ENCODE measurements at places on chromosomes 13 and 19.
A peak's percentile ranks its signal among the peaks of the same experiment; 100 is the strongest.

DNA sequence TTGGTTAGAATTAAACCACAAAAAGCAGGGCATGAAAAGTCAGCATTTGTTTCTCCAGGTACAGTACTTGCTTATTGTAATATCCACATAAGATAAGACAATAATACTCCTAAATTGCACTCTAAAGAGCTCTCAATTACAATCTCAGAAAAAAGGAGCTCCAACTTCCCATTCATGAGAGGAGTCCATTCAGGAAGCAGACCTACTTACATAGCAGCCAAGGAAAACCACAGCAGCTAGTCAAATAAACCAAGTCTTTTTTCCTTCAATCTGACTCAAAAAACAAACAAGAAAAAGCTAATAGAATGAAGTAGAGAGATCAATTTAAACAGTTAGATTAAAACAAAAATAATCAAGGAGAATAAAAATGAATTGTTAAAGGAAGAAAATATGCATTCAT lies 885.2 kb upstream of the SLITRK6 start:
- no peak for DNase-seq

GRCh38 chr19:6551607-6552450 lies 21.0 kb downstream of the TNFSF9 start:
- peak; percentile 46 for DNase-seq

- no peak for DNase-seq
Measured at GRCh38 chr19:17579661-17580244, 24.3 kb downstream of the COLGALT1 start.

DNA sequence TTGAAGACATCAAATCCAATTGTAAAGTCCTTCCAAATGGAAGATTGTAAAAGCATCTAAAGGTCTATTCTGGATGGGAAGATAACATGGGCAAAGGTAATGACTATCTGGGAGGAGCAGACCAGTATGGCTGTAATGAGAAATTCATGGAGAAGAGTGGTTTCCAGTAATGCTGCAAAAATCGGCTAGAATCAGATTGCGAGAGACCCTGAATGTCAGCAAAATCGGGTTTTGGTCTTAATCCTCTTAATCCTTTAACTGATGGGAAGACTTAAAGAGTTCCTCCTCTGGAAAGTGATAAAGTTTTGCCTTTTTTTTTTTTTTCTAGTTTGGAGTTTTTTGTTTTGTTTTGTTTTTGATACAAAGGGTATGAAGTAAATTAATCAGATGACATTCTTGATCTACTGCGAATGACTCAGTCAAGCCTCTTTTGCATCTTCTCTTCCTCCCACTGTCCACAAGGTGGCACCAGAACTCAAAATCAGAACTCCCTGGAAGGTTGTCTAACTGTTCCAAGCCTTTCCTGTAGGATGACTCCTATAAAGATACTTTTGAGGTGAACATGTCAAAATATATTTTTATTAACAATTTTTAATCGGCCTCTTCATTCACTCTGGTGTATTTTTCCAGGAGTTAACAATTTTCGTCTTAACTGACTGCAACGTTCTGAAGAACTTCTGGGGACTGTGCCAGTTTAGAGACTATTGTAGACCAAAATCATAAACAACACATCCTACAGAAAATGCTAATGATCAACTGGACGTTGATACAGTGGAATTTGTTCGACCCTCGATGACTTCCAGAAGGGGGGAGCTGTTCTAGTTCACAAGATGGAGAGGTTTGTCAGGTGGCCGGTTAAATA lies 213.3 kb upstream of the MIR17HG start:
- DNase-seq, result no peak

- DNase-seq, result no peak
Measured at GRCh38 chr13:80203496-80203895, 137.4 kb downstream of the SPRY2 start.

DNA sequence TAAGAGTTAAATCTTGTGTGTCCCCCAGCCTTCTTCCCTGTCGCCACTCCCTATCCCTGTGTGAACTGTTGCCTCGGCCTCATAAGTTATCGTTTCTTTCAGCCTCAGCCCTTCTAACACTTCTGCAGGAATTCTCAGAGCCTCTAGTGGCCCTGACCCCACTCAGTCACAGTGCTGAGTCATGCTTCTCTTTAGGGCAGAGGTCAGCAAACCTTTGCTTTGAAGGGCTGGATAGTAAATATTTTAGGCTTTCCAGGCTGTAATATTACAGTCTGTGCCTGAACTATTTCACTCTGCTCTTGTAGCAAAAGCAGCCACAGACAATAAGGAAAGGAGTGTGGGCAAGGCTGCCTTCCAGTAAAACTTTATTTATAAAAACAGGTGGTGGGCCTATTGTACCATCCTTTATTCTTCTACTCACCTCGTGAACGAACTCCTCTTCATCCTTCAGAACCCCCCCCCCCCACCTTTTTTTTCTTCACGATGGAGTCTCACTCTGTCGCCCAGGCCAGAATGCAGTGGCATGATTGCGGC lies 22.1 kb downstream of the MYO9B start:
- no peak for DNase-seq

DNA sequence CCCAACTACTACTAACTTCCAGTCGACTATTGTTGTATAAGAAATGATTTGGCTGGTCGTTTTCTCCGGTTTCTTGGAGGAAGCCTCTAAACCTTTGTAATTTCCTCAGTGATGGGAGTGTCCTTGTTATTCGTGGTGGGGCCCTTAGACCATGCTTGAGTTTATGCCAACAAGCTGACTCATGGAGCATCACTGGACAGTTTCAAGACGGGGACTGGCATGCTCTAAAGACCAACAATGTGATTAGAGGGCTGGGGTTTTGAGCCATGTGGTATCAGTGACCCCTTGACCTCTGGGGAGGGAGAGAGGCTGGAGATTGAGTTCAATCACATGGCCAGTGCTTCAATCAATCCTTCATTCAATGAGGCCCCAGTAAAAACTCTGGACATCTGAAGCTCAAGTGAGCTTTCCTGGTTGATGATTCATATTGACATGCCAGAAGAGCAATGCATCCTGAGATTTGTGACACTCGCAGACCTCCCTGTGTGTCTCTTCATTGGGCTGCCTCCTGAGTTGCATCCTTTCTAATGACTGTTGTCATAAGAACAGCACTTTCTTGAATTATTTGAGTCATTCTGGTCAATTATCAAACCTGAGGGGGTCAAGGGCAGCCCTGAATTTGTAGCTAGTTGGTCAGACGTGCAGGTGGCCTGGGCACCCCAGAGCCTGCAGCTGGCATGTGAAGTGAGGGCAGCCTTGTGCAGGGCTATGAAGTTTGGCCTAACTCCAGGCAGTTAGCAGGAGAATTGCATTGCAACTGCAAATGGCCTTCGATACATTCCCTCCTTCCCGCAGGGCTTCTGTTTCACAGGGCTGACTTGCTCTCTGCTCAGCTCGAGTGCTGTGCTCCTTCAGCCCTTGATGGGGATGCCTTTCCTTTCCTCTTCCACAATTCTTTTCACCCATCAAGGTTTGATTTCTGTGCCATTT lies 246.5 kb downstream of the FGF9 start:
- DNase-seq, result no peak

GRCh38 chr13:30799356-30799824 lies 64.0 kb downstream of the ALOX5AP start:
- no peak for DNase-seq

GRCh38 chr19:4089400-4089908 lies 22.8 kb upstream of the ZBTB7A start:
- peak; percentile 24 for DNase-seq

GRCh38 chr19:51111606-51112005 lies 3.4 kb upstream of the CTU1 start:
- DNase-seq, result no peak

DNA sequence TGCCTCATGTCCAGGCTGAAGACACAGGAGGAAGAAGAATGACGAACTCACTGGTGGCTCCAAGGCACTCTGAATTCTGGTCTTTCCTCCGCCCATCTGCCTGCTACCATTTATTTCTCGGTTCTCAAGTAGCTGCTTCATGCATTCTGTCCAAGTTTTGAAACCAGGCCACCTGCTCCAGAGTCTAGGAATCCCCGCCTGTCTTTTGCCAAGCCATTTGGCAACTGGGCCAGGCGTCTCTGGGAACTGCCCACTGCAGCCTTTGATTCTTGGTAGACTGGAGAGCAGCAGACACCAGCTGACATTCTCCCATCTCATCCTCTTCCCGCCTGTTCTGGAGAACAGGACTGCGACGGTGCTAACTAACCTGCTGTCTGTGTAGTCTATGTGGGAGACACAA lies 10.8 kb downstream of the SLC35E1 start:
- DNase-seq, result no peak

Data from stimulated activated CD8-positive, alpha-beta memory T cell treated with anti-CD3 and anti-CD28 coated beads, Interleukin-2, amount 100 ng/mL, for 1 hour (primary cell).